CD4-positive, CD25-positive, alpha-beta regulatory T cell (primary cell): ENCODE measurements at places on chromosomes 5 and 9. TPM values are rescaled to one million over a fixed set of nuclear protein-coding genes. Genes with fewer than 3 reads are reported as not detected.

The MARVELD2 gene
- polyA plus RNA-seq, result 0.07 TPM

The OSMR gene
- not detected for polyA plus RNA-seq

The DAB2 gene
- not detected for polyA plus RNA-seq

The GRM6 gene
- not detected for polyA plus RNA-seq

The FXN gene
- polyA plus RNA-seq, result 37.2 TPM

The ARHGEF39 gene
- polyA plus RNA-seq, result 0.44 TPM
